ENCODE measurements at places on chromosomes 12 and 14. TPM values are rescaled to one million over a fixed set of nuclear protein-coding genes. Genes with fewer than 3 reads are reported as not detected.

Gene WSCD2
- 1.8 TPM for total RNA-seq

DNA sequence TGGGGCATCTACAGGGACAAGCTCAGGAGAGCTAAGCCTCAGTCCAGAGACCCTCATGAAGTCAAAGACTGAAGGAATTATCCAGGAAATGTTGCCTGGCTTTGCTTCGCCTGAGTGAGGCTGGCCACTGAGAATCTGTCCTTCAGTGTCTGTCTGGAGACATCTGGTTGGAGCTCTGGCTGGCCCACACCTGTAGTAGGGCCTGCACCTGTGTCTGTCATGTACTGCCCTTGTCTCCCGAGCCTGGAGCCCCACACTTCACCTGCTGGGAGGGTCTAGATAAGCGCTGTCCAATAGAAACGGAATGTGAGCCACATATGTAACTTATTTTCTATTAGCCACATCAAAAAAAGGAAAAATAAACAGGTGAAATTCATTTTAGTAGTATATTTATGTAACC lies 9.9 kb upstream of the HDAC7 start:
- H3K27ac ChIP-seq = peak overlapping the region; percentile 93
- H3K27me3 ChIP-seq = no peaks in the 10 kb centered on the region
- no peak overlapping the region for H3K4me3 ChIP-seq
- no peaks in the 10 kb centered on the region for H3K36me3 ChIP-seq
- H3K4me1 ChIP-seq = peaks cover 26% of the 10 kb centered on the region

Gene ABCC9
- 33.4 TPM for total RNA-seq

Gene CAPZA3
- total RNA-seq = not detected

- no peak overlapping the region for H3K4me3 ChIP-seq
- no peaks in the 10 kb centered on the region for H3K27me3 ChIP-seq
- H3K36me3 ChIP-seq = no peaks in the 10 kb centered on the region
- no peaks in the 10 kb centered on the region for H3K4me1 ChIP-seq
- DNase-seq = peak; percentile 16
- no peak overlapping the region for H3K27ac ChIP-seq
These were observed 45.6 kb downstream of the STAB2 start for GRCh38 chr12:103632554-103633216.

- H3K4me1 ChIP-seq = peaks cover 1% of the 10 kb centered on the region
- peak; percentile 77 for DNase-seq
- H3K36me3 ChIP-seq = peaks cover 3% of the 10 kb centered on the region
- peak overlapping the region; percentile 100 for H3K27ac ChIP-seq
- H3K27me3 ChIP-seq = no peaks in the 10 kb centered on the region
These were observed 1.1 kb upstream of the FERMT2 start for GRCh38 chr14:52951681-52952554.

DNA sequence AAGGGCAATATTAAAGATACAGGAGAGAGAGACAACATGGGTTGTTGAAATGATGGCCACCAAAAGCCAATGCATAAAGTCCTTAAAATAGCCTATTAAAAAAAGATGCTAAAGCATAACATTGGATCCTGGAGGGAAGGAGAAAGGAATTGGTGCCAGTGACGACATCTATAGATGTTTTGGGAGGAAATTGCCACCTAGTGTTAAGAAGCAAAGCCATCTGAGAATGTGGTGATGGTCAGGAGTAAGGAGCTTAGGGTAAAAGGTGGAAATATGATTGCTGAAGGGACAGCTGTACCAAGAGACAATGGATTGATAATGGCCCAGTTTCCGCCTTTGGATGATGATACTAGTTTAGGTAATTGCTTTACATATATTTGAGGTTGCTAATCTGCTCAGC lies 85.1 kb downstream of the TMEM30B start:
- no peaks in the 10 kb centered on the region for H3K27me3 ChIP-seq
- H3K36me3 ChIP-seq = no peaks in the 10 kb centered on the region
- DNase-seq = no peak
- H3K4me1 ChIP-seq = no peaks in the 10 kb centered on the region
- no peak overlapping the region for H3K4me3 ChIP-seq

Gene PLEKHH1
- 9.3 TPM for total RNA-seq

Gene CLEC4E
- 15.3 TPM for total RNA-seq

- H3K4me1 ChIP-seq = no peaks in the 10 kb centered on the region
- no peak overlapping the region for H3K4me3 ChIP-seq
- no peak overlapping the region for H3K27ac ChIP-seq
- no peaks in the 10 kb centered on the region for H3K27me3 ChIP-seq
These were observed 43.4 kb upstream of the RIN3 start for GRCh38 chr14:92470215-92470614.

Gene KCNMB4
- 6.0 TPM for total RNA-seq

- H3K27ac ChIP-seq = no peak overlapping the region
- peak; percentile 22 for DNase-seq
- H3K27me3 ChIP-seq = no peaks in the 10 kb centered on the region
- no peaks in the 10 kb centered on the region for H3K36me3 ChIP-seq
These were observed 508.1 kb downstream of the PCNX1 start for GRCh38 chr14:71415404-71415690.

DNA sequence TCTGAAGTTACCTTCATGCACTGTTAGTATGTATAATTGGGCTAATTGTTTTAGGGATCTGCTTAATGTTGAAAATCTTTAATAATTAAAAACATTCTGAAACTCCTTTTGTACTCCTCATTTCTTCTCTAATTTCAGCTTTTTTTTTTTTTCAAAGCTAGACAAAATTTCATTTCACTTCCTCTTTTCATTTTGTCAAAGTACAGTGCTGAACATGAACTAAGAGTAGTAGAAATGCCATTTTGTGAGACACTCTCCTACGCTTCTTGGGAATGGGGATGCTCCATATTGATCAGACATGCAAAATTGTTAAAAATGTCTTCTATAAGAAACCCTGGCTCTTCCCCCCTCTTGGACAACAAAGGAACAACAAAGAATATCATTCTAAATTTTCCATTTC lies 1.7 kb downstream of the ABCD2 start:
- no peaks in the 10 kb centered on the region for H3K36me3 ChIP-seq
- no peak for DNase-seq
- H3K27ac ChIP-seq = no peak overlapping the region
- H3K4me3 ChIP-seq = no peak overlapping the region
- no peaks in the 10 kb centered on the region for H3K27me3 ChIP-seq

DNA sequence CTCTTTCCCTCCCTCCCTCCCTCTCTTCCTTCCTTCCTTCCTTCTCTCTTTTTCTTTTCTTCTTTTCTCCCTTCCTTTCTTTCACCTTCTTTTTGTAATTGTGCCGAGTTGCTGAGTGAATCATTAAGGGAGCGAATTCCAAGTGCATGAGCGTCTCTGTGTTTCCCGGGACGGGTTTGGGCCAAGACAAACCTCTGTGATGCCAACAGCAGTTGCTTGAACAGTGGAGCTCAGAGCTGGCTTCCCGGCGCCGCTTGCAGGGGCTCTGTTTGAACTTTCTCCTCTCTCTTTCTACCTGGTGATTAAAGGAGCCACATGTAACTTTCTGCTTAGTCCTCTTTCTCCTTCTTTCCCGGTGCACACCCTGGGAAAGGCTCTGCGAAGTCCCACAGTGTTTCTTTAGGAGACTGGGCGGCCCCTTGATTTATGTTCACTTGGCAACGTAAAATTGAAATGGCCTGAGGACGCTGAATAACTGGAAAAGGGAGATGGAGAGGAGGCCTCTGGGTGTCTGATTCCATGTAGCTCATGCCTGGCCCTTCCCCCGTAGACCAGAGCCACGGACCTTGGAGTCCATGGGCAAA lies 33.7 kb upstream of the MAP1LC3B2 start:
- DNase-seq = peak; percentile 67
- H3K27me3 ChIP-seq = no peaks in the 10 kb centered on the region
- H3K27ac ChIP-seq = no peak overlapping the region
- H3K4me3 ChIP-seq = no peak overlapping the region
- H3K36me3 ChIP-seq = no peaks in the 10 kb centered on the region
- peaks cover 1% of the 10 kb centered on the region for H3K4me1 ChIP-seq

DNA sequence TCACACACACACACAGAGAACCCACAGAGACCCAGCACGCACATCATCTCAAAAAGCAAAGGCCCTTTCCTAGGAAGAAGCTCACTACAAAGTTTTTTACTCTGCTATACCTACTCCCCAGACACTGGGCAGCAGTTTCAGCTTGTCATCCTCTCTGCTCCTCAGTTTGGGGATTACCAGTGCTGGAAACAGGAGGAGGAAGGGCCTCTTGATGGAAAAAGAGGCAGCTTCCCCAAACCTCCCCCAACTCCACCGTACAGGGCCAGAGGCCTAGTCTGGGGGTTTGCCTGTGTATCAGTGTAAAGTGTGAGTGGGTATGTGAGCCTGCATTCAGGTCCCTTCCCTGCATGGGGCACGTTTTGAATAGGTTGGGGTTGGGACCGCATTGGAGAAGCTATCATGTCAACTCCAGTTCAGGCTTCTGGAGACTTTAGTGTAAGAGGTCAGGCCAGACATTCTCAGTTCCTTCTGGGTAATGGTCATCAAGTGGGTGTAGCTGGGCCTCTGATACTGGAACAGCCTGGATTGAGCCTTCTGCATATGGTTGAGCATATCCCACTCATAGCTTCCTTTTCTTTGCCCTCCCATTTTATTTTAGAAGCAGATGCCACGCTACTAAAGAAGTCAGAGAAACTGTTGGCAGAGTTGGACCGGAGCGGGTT lies 1.2 kb downstream of the REM2 start:
- H3K27ac ChIP-seq = no peak overlapping the region
- H3K27me3 ChIP-seq = no peaks in the 10 kb centered on the region

DNA sequence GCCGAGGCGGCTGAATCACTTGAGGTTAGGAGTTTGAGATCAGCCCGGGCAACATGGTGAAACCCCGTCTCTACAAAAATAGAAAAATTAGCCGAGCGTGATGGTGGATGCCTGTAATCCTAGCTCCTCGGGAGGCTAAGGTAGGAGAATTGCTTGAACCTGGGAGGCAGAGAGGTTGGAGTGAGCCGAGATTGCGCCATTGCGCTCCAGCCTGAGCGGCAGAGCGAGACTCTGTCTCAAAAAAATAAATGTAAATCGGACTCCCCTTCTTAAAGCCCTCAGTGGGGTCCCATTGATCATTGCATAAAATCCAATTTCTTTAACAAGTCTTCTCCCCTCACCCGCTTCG lies 908 bp downstream of the TDP1 start:
- peaks cover 30% of the 10 kb centered on the region for H3K4me1 ChIP-seq
- no peaks in the 10 kb centered on the region for H3K27me3 ChIP-seq
- no peak for DNase-seq
- H3K4me3 ChIP-seq = no peak overlapping the region

DNA sequence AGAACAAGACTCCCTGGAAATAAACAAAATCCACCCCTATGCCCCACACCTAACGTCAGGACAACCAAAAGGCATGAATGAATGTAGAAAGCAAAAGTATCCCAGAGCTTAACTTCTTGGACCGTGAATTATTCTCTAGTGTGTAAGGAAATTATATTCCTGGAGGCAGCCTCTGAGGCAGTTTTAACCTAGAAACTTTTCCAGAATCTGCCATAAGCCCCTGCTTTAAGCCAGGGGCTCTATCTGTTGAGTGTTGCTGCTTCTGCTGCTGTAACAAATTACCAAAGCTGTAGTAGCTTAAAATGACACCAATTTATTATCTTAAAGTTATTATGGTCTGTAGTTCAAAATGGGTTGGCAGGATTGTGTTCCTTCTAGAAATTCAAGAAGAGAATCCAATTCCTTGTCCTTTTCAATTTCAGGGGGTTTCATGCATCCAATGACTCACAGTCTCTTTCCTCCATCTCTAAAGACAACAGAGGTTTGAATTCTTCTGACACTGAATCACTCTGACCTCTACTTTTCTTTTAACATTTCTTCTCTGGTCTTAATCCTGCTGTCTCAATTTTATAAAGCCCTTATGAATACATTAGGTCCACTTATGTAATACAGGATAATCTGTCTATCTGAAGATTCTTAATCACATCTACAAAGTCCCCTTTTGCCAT lies 242.7 kb downstream of the ATXN7L3B start:
- no peak overlapping the region for H3K27ac ChIP-seq
- no peaks in the 10 kb centered on the region for H3K27me3 ChIP-seq
- no peaks in the 10 kb centered on the region for H3K36me3 ChIP-seq
- H3K4me3 ChIP-seq = no peak overlapping the region
- H3K4me1 ChIP-seq = no peaks in the 10 kb centered on the region
- DNase-seq = no peak

DNA sequence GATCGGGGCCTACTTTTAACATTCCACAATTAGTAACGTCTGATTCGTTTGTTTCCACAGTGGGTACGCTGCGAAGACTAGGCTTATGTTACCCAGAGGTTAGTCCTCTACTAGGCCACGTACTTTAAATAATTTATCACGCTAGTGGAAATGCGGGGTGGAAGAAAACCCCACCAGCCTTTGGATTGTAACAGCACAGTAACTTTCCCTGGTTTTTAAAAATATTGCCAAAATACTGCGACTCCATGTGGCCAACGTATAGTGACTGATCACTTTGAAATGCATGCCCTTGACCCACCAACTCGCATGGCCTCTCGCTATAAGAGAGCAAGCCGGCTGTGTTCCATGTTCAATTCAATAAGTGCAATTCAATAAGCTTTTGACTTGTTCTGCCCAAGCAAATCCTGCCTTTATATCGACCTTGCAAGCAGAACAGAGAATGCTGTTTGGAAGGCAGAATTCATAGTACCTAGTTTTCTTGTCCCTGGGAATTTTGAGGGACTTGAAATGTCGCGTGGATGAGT lies 882 bp upstream of the GTF2A1 start:
- peak overlapping the region; percentile 94 for H3K27ac ChIP-seq
- no peak for DNase-seq
- peak overlapping the region; percentile 40 for H3K4me3 ChIP-seq

GRCh38 chr14:30108975-30109700 lies 181.5 kb upstream of the PRKD1 start:
- H3K27ac ChIP-seq = no peak overlapping the region
- no peaks in the 10 kb centered on the region for H3K4me1 ChIP-seq
- no peaks in the 10 kb centered on the region for H3K27me3 ChIP-seq
- H3K36me3 ChIP-seq = no peaks in the 10 kb centered on the region
- H3K4me3 ChIP-seq = no peak overlapping the region

DNA sequence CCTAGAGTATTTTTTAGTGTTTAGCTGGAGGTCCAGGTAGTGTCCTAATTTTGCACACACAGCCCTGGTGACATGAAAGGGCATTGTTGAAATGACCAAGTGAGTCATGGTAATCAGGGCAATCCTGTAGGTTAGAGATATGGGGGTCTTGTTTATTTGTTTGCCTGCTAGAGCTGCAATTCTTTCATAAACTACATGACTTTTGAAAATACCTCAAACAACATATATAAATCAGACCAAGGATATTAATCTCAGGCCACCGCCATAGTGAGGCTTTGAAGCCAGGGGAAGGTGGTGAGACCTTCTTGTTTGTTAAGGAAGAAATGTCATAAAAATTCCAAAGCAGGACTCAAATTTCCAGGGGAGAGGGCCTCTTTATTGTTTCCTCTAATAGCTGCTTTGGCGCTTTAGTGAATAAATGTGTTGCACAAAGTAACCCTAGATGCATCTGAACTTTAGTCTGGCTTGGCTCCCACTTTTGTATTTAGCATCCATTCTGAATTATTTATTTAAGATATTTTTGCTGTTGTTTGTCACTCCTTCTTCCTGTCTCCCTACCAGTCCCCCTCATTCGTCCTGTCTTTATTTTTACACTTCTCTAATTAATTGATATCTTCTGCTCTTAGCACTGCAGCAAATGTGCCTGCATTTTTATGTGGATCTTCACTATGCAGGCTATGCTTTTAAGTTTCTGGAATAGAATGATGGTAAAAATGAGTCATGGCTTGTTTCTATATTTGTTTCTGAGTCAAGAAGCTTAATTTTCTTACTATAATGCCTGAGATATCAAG lies 430.3 kb downstream of the RAD51B start:
- H3K36me3 ChIP-seq = no peaks in the 10 kb centered on the region
- no peak overlapping the region for H3K4me3 ChIP-seq
- DNase-seq = no peak
- H3K27ac ChIP-seq = peak overlapping the region; percentile 23
- H3K4me1 ChIP-seq = peaks cover 36% of the 10 kb centered on the region

- H3K27me3 ChIP-seq = peaks cover 35% of the 10 kb centered on the region
- peak; percentile 50 for DNase-seq
- peaks cover 8% of the 10 kb centered on the region for H3K4me1 ChIP-seq
- no peaks in the 10 kb centered on the region for H3K36me3 ChIP-seq
- peak overlapping the region; percentile 46 for H3K4me3 ChIP-seq
These were observed 12.5 kb upstream of the MAP3K9 start for GRCh38 chr14:70821584-70822529.
